Chondrocyte (in vitro differentiated cells): ENCODE measurements at places on chromosomes 4 and X. TPM values are rescaled to one million over a fixed set of nuclear protein-coding genes. Genes with fewer than 3 reads are reported as not detected.
A peak's percentile ranks its signal among the peaks of the same experiment; 100 is the strongest.

Gene RELL1
- 18.2 to 24.8 TPM (median 22.8 TPM) in 3 replicates for total RNA-seq

Gene SSX2B
- not detected in 3 replicates for total RNA-seq

Gene WNK3
- 5.7 to 6.0 TPM (median 5.7 TPM) in 3 replicates for total RNA-seq

Gene CAPN6
- 0.13 to 0.29 TPM (median 0.17 TPM) in 3 replicates for total RNA-seq

Gene CTAG1B
- total RNA-seq, result not detected in 3 replicates

Gene CENPVL2
- total RNA-seq, result not detected in 3 replicates

Gene ESX1
- not detected in 3 replicates for total RNA-seq

Gene P2RY8
- not detected in 3 replicates for total RNA-seq

Gene NMU
- 0.80 to 1.5 TPM in 2 of 3 replicates, not detected in the other for total RNA-seq

Gene CSAG3
- not detected in 3 replicates for total RNA-seq

DNA sequence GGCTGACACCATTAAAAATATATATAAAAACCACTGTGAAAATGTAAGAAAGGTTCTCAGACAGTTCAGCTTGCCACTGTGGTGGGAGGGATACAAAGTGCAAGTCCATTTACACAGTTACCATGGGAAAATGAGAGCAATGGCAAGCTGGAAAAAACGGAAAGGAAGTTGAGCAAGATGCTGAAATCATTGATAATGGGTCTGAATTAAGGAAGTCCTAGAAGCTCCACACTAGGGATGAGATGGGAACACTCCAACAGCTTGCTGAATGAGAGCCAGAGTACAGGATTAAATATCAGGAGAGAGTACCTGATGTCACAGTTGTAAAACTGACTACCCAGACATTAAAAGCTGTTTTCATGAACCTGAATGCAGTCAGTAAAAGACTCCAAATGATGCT is 218.6 kb downstream of the PRDM5 start:
- no peak for DNase-seq

DNA sequence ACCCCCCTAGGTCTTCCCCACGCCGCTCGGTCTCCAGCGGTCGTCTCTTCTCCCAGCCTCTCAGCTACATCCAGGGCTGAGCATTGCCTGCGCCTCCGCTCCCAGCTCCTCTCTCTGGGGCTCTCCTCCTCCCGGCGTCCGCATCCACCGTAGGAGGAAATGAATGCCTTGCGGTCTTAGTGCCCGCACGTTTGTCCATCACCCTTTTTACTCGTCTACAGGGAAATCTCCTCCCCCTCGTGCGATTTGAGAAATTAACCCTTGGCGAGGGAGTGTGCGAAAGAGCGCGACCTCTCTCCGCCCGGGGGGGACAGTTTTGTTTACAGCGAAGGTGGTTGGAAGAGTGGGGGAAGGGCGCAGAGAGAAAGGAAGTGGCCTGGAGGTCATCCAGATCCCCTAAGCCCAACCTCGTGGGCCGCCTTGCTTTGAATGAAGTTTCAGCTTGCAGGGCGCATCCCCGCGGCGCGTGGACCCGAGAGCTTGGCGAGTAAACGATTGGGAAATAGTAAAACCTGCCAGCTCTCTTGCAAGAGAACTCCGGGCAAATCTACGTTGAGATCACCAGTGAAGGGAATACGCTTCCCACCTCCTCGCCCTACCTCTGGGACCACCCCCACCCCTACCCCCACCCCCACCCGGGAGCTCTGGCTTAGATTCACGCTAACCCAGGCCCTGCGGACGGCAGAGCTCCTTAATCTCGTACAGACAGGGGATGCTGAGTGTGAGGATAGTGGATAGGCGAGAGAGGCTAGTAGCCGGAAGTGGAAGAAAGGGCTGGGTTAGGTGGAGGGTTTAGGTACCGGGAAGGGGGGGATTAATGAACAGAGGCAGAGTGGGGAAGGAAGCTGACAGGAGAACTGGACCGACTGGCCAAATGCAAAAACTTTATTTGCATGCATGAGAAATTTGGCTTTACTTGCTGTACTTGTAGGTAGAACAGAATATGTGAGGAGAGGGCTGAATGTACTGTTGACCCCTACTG is at the start of gene ELOVL6:
TSS of gene ELOVL6 (minus strand) at position 181 of the 982 bp plus-strand sequence. CDS start 280 bp downstream, outside the sequence.
- no peak for DNase-seq

GRCh38 chr4:168741281-168742173 is 244.7 kb downstream of the PALLD start:
- no peak for DNase-seq

- DNase-seq, result no peak
These were observed 71.7 kb downstream of the FBXW7 start for GRCh38 chr4:152464030-152464823.

DNA sequence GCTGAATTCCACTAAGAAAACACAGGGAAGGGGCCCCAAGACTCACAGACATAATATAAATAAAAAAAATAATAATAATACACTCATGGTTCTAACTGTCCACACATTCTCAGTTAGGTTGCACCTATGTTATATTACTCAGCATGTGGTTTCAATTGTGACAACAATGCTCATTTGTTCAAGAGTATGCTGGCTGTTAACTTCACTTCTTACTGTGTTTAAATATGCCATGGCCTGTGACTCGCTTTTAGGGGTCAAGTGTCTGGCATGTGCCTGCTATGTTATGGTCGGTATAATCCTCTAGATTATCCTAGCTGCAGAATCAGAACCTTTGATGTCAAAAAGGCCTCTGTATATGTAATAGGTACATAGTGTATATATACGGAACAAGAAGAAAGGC is 324.8 kb upstream of the INTU start:
- no peak for DNase-seq

DNA sequence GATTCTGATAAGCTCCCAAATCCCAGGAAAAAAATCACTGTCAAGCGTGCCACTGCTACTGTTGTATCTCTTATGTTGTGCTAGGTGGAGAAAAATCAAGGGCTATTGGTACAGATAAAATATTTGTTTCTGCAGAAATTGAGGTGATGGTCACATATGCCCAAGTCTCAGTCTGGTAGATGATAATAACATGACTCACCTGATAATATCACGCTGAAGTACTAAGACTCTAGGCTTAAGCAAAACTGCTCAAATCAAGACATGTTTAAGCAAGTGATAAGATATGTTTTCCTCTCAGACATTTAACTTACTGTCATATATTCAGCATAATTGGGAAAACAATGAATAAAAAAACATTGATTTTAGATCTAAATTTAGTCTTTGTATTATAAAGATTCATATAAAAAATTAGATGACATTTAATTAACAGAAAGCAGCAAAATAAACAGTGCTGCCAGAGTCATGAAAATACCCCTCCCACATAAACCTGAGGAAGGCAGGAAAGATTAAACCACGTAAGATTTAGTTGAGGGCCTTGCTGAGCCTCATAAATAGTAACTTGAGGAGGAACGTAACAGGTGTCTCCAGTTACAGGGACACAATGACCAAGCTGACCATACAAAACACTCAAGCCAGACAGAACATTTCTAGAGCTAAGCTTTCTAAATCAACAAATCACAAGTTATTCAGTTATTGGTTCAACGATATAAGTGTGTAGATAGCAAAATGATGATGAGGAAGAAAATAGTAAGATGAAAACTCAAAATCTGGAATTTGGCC is 143.5 kb downstream of the CHM start:
- DNase-seq, result no peak

GRCh38 chr4:78661086-78661690 is 109.6 kb downstream of the ANXA3 start:
- no peak for DNase-seq

DNA sequence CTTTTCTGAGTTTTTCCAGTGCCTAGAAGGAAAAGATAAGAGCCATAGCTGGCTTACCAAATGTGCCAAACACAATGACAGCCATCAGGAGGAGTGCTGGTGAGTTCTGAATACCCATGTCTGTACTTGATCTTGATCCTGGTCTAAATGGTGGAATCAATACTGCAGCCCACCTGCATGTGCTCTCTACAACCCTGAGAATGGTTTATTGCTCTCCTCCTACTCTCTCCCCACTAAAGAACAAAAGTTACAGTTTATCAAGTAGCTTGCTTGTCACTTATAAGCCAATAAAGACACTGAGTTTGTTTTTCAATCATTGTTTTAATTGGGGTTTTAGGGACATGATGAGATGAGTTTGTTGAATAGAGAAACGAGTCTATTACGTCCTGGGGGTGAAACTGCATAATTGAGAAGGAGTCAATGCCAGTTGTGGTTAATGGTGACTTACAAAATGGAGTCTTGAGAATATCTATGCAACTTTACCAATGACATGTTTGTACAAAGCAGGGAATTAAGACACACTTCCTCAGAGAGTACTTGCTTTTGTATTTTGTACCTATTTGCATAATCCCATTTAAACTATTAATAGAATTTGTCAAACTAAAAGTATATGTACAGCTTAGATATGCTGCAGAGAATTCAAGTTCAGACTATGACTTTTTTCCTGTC is 20.8 kb upstream of the CXCL3 start:
- DNase-seq, result no peak

DNA sequence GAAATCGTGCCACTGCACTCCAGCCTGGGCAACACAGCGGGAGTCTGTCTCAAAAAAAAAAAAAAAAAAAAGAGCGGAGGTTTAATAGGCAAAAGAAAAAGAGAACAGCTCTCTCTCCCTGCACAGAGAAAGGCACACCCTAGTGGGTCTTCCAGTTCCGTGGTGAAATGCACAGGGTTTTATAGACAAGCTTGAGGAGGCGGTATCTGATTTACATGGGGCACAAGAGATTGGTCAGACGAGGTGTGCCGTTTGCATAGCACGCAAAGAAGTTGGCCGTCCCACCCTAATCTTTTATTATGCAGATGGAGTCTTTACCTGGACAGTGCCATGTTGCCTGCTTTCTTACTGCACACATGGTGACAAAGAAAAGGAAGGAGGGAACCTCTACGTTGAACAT is 33.5 kb upstream of the REST start:
- DNase-seq, result no peak

GRCh38 chr4:54185044-54185780 is 43.9 kb upstream of the PDGFRA start:
- no peak for DNase-seq

DNA sequence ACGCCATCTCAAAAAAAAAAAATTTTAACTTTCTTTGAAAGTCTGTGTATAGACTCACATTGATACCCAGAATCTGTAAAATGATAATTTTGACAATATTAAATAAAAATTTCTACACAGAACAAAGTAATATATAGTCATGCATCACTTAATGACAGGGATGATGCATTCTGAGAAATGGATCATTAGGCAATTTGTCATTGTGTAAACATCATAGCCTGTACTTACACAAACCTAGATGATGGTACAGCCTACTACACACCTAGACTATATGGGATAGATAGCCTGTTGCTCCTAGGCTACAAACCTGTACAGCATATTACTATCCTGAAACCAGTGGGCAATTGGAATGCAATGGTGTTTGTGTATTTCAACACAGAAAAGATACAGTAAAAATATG is 107.7 kb downstream of the BLTP1 start:
- DNase-seq, result no peak

DNA sequence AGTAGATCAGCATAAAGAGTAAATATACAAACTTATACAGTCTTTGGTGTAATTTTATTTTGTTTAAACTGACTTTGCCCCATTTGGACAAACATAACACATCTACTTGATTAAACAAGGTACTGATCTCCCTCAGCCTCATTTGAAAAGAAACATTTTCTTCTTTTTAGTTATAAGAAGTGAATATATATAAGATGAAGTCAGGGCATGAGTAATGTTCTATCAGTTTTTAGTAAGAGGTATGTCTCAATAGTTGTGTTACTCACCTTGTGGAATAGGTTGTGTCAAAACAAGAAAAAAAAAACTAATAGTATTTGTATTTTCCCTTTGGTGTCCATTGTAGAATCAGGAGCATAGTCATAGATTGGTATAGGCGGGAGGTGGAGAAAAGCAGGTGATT is 327.4 kb downstream of the RPA4 start:
- no peak for DNase-seq

- no peak for DNase-seq
These were observed 283.9 kb downstream of the UNC5C start for GRCh38 chr4:95264843-95265242.

GRCh38 chr4:113760094-113760794 is 1.3 kb downstream of the CAMK2D start:
- DNase-seq, result no peak

DNA sequence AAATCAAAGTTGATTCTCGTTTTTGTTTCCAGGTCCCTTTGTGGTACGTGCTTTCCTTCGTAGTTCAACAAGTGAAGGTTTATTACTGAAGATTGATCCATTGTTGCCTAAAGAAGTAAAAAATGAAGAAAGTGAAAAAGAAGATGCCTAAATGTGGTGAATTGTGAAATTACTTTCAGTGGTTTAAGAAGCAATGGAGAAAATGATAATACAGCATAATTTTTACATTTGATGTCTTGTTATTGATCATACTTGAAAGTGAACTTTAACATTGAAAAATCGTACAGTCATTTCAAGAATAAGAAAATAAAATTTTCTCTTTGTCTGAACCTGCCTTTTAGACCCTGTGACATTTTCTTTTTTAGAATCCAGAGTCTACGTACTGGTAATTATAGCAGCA is 89.8 kb downstream of the MRPL1 start:
- no peak for DNase-seq

GRCh38 chr4:183758758-183759447 is 99.8 kb downstream of the TRAPPC11 start:
- DNase-seq, result no peak

GRCh38 chr4:608236-608635 is 17.1 kb upstream of the PDE6B start:
- peak; percentile 33 for DNase-seq

DNA sequence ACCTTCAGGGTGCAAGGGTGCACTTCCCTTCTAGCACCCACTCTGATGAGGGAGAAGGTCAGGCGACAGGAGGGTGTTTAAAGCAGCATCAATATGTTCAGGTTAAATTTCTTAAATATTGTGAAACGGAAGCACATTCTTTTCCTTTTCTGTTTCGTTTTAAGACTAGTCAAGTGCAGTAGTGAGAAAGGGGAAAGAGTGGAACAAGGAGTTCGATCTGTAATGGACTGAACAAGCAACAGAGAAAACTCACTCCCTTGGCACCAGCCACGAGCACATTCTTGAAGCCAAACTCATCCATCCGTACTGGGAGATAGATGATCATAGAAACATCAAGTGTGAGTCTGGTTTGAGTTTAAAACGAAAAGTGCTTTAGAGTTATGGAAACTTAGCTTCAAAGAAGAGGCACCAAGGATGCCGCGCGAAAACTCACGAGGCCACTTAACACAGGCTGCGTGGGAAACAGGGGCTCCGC is 815 bp downstream of the FAM53A start:
- DNase-seq, result no peak

DNA sequence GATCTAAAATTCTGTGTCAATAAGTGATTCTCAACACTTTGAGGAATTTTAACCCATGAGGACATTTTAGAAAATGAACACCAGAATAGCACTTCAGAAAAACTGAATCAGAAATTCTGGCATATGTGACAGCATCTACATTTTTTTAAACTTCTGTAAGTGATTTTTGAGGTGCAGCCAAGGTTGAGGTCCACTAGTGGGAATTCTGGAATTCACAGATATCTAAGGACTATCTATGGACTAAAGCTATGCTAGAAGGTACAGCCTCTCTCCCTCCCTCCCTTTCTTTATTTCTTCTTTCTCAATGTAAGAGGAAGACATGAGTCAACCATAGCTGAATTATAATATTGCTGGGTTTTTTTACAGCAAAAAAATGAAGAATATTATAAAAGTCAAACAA is 508.2 kb upstream of the ATOH1 start:
- DNase-seq, result no peak

GRCh38 chr4:87541521-87541920 is 12.3 kb upstream of the SPARCL1 start:
- no peak for DNase-seq
